ENCODE measurements at places on chromosomes 6 and 20.

- no peak for DNase-seq
Measured at GRCh38 chr6:111667931-111668330, 62.3 kb upstream of the TRAF3IP2 start.

- DNase-seq: no peak
Measured at GRCh38 chr6:68296126-68296525, 339.0 kb upstream of the ADGRB3 start.

GRCh38 chr6:143804835-143805239 is 38.3 kb upstream of the LTV1 start:
- DNase-seq: peak; percentile 44

GRCh38 chr6:939526-940252 is 246.8 kb upstream of the EXOC2 start:
- no peak for DNase-seq

DNA sequence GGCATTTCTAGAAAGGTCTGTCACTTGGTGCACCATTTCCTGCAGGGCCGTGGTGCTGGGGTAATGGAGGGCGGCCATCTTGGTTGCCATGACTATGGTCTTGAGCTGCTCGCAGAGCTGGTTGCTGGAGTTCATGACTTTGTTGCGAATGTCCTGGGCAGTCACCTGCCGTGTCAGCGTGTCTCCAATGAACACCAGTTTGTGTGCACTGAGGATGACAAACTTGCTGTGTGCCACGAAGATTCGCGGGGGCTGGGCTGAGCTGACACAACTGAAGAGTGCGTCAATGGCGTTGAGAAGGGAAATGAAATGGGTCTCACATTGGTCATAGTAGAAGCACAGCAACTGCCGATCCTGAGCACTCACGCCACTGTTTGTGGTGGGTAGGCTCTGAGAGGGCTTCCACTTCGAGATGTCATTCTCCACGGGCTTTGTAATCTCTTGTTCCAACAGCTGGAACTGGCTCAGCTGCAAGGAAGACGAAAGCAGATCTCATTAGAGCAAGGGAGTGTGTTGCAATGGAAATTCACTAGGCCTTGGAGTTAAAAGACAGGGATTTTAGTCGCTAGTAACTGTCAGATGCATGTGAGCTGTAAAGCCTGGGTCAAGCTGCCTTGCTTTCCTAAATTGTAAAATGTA is 47.1 kb downstream of the NEDD9 start:
- DNase-seq: no peak

GRCh38 chr6:36196113-36196879 is at the start of gene BRPF3:
Gene BRPF3, plus strand, starts transcription at chr6:36196744. Its CDS starts 3,579 bp downstream, at chr6:36200323.
- DNase-seq: peak; percentile 88

- DNase-seq: no peak
Measured at GRCh38 chr6:80771941-80772340, 665.5 kb downstream of the BCKDHB start.

DNA sequence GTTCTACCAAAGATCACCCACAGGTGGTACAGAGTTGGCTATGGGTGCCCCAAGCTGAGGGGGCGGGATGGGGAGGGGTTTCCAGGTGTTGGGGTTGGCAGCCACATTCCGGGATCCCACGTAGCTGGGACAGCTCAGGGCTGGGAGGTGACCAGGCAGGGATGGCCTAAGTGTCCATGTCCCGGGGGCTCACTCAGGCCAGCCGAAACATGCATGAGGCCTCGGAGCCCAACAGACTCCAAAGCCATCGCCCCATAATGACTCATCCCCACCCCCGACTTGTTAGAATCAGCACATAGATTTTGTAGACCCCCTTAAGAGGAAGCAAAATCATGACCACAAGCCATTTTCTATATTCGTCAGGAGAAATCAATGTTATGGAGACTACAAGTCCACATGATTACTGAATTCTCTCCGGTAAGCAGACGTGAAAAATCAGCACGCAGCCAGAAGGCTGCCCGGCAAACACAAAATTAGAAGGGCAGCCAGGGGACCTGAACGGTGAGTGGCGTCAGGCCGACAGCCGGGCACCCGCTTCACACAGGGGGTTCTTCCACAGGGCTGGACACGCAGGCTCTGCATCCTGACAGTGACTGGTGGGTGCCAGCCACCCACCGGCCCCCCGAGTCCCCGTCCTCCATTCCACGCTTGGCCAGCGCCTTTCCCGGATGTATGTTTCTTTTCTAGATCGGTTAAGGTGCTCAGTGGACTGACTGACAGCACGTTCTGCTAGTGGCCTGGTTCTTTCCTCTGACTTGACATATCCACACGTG is 81.2 kb downstream of the RAMACL start:
- DNase-seq: no peak

DNA sequence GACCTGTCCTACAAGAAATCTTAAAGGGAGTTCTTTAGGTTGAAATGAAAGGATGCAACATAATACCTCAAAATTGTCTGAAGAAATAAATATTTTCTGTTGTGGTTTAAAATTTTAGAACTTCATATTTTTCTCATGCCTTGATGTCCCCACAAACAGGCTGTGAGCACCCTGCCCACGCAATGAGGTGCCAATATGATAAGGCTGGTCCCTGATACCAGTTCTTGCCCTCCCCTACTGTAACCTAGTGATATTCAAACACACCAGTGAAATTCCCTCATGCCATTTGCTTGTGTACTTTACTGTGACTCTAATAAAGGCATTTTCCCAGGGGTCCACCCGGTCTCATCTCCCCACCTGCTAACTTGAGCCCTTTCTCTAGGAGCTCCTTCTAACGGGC is 67.3 kb upstream of the SIRPG start:
- no peak for DNase-seq

- DNase-seq: peak; percentile 79
Measured at GRCh38 chr6:138590796-138591709, 91.8 kb upstream of the NHSL1 start.

- no peak for DNase-seq
Measured at GRCh38 chr6:108952776-108953486, 104.7 kb downstream of the ARMC2 start.

DNA sequence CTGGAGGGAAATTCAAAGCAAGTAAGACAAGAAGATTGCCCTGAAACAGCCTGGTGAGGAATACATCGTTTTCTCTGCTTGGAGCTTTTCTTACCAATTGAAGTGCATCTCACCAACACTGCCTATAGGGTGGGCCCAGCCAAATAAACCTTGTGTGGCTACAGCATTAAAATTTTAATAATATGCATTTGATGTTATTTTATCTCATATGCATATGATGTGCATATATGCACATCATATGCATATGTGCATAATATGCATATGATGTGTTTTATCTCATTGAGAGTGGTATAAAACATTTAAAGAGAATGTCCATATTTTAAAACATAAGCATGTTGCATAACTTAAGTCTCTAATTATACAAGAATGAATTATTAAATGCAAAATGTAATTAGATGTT is 328.6 kb upstream of the ARID1B start:
- no peak for DNase-seq

- peak; percentile 75 for DNase-seq
Measured at GRCh38 chr6:46757214-46757596, 10.5 kb downstream of the ANKRD66 start.

GRCh38 chr6:115058414-115059211 is 715.8 kb upstream of the HS3ST5 start:
- DNase-seq: no peak

GRCh38 chr6:93317592-93317991 is 101.8 kb downstream of the EPHA7 start:
- DNase-seq: no peak

- peak; percentile 43 for DNase-seq
Measured at GRCh38 chr6:56741472-56741871, 98.8 kb upstream of the DST start.

DNA sequence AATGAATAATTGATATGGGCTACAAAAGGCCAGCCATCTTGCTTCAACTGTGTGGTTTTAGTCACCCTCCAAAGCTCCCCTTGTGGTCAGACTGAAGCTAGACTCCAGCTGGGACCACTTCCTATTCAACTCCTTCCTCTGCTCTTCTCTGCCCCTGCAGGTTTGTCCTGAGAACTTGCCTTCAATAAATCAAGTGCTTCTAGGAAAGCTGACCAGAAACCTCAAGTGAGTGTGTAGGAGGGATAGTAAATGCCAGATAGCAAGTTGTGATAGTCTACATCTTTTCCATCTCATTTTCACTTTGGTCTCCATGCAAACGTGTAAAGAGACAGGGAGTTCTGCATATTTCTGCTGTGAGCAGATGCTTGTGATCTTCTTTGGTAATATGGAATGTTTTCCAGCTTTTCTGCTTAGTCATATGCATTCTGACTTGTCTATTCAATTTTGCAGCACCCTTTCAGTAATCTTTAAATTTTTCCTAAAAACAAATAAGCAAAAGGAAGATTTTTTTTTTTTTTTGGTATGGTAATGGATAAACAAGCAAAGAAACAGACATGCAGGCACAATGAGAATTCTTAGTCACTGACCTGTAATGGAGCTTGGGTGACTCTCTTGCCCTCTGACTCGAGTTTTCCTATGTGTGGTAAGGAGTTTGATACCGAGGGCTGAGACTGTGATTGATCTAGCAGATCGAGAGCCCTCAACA is 201.3 kb upstream of the BTBD3 start:
- DNase-seq: peak; percentile 5

GRCh38 chr6:149482545-149483333 is 2.1 kb downstream of the ZC3H12D start:
- DNase-seq: peak; percentile 62

GRCh38 chr6:33014841-33015634 is 5.6 kb upstream of the HLA-DOA start:
- peak; percentile 85 for DNase-seq

- DNase-seq: no peak
Measured at GRCh38 chr6:52573295-52573694, 3.6 kb downstream of the TRAM2 start.

DNA sequence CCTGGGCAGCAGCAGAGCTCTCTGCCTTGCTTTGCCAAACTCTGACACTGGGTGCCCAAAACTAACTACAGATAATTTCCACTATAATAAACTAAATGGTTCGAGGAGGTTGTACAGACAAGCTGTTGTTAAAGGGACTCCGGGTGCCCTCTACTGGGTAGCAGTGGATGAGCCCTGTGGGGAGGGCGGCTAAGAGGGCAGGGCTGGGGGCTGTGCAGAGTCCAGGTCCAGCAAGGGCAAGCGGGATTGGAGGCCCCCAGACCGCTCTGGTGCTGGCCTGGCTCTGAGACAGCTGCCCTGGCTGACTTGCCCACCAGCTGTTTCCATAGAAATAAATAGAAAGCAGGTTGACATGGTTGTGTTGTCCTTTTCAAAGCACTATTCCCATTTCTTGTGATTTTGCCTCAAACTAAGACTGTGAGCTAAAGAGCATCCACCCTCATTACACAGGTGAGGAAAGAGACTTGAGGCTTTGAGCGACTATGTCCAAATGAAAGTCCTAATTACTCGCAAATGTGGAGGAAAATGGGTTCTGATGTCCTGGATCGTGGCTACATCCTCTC is 167.6 kb upstream of the CST7 start:
- DNase-seq: peak; percentile 29

- DNase-seq: no peak
Measured at GRCh38 chr6:41335943-41336342, 535 bp downstream of the NCR2 start.

DNA sequence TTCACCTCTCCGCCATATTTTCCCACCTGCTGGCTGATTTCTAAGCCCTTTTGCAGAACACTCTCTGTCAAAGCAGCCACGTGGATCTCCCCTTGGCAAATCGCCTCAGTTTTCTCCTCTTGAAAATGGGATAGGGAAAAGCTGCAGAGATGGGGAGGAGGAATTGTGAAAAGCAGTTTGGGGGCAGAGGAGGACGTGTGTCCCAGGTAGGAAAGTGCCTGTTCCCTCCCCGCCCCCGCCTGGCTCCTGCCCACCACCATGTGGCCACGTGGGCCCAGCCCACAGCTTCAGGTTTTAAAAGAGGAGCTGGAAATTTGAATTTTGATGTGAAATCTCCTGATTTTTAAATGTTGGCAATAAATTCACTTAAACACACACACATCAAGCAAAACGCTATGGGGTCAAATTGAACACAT is 3.6 kb upstream of the CEBPB start:
- DNase-seq: no peak

DNA sequence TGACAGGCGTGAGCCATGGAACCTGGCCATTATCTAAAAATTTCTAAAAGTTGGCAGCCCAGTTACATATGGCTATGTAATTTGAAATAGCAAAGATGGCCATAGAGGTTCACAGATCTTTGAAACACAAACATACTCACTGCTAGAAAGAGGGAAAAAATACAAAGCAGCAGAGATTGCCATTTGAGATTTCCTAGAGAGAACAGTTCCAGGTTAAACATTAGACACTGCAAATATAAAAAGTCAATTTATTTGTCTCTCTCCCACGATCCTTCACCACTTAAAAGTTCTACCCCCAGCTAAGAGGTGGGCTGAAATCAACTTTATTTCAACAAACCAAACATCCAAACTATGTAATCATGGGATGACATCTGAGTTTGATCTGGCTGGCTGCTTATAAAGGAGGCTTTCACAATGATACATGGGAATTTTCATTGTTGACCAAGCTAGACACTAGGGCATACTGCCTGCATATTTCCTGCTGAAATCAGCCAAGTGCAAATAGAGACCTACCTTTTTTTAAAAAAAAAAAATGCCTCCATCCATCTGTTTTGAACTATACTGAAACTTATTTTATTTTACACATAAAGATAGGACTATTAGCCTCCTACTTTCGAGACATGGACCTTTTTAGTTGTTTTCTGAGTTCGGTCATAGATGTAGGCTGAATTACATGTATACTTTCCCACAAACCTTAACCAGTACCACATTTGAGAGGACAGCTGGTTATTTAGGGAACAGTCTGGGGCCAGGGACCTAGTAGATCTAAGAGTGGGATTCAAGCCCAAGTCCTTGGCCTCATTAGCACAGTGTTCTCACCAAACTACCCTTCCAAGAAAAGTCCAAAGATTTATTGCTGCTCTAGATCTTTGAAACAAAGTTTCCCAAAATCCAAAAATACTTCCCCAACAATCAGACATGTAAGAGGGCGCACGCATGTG is 16.6 kb downstream of the DCDC2 start:
- DNase-seq: no peak

DNA sequence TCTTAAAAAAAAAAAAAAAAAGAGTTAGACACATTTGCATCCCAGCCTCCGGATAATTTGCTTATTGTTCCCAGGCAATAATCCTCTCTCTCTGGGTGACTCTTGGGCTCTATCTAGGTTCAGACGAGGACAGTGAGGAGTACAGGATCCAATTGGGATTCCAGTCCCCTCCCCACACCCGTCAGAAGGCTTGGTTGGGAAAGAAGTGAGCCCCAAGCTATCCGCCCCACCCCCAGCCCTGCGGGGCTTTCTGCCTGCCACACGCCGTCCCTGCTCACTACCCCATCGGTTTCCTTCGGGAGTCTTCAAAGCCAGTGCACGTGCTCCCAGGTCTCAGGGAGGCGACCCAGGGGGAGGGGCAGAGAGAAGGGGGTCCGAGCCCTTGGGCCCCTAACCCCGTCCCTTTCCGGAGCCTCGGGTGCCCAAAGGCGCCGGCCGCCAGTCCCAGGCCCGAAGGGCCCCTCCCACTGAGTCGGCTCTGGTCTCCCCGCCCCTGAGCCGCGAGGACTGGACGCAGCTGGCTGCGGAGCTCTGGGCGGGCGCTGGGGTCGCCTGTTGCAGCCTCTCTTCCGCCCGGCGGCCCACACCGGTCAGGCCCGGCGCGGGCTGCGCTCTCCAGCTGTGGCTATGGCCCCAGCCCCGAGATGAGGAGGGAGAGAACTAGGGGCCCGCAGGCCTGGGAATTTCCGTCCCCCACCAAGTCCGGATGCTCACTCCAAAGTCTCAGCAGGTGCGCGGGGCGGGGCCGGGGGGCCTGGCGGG is 2.5 kb downstream of the MYMX start:
- peak; percentile 80 for DNase-seq
